Tibial nerve (tissue), 4 donors: ENCODE measurements at places on chromosomes 3 and 15. TPM values are rescaled to one million over a fixed set of nuclear protein-coding genes. Genes with fewer than 3 reads are reported as not detected.
A peak's percentile ranks its signal among the peaks of the same experiment; 100 is the strongest.

The CLDN11 gene
- 32.0 TPM for total RNA-seq

- DNase-seq, result no peak
These were observed 270.6 kb upstream of the MEIS2 start for GRCh38 chr15:37370941-37371340.

The TRPM1 gene
- total RNA-seq, result not detected

GRCh38 chr3:63921741-63922482 lies 9.7 kb upstream of the SCAANT1 start:
- DNase-seq, result no peak

GRCh38 chr3:10140996-10141546 lies 507 bp upstream of the VHL start:
- DNase-seq, result no peak

DNA sequence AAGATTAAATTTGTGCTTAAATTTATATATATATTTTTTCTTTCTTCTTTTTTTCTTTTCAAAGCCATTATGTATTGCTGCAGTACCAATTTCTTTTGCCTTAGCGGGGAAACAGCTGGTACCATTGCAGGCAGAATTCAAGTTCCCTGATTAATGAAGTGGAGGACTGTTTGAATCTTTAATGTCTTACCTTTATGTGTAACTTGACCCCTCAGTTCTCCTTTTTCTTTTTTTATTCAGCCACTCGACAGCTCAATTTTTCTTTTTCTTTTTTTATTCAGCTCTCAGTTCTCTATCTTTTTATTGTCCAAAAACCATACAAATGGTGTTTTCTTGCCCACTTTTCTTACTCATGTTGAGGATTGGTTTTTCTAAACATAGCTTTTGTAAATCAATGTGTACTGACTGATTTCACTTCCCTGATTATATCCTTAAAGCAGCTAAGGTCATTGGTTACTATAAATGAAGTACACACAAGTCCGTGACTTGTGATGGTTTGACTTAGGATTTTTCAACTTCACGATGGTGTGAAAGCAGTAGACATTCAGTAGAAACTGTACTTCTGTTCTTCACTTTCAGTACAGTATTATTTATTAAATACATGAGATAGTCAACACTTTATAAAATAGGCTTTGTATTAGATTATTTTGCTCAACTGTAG lies 22.8 kb downstream of the ATP2C1 start:
- DNase-seq, result no peak

The OSBPL10 gene
- total RNA-seq, result 73.6 TPM

DNA sequence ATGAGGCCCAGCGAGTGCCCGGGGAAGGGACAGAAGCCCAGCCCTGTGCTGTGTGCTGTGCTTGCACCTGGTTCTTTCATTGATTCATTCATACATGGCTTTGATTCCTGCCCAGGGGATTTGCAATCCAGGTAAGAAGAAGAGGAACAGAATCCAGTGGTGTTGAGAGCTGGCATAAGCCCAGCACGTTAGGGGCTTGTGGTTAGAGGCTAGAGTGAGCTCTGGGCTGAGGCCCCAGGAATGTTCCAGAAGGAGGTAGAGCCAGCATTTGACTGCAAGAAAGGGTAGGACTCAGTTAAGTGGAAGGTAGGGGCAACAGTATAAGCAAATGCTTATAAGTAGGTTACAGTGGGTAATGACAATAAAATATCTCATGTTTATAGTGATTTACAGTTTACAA lies 2.3 kb downstream of the VWA5B2 start:
- no peak for DNase-seq

The VGLL3 gene
- 67.1 TPM for total RNA-seq

- DNase-seq, result no peak
These were observed 115.2 kb upstream of the PDZRN3 start for GRCh38 chr3:73739791-73740453.

DNA sequence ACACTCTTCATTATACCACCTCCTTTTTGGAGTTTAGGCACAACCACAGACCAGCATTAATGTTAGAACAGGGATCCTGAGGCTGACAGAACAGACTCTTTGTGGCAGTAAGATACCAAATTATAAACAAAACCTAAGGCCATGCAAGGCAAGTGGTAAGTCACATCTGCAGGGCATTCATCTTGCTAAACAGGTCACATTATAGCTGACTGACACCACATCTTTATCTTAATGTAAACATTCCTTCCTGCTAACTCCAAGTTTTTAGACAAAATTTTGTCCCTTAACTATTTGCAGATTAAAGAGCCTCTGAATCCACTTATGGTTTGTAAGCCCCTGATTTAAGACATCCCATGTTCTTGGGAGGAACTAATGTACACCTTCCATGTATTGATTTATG lies 500.6 kb downstream of the PYDC2 start:
- no peak for DNase-seq

DNA sequence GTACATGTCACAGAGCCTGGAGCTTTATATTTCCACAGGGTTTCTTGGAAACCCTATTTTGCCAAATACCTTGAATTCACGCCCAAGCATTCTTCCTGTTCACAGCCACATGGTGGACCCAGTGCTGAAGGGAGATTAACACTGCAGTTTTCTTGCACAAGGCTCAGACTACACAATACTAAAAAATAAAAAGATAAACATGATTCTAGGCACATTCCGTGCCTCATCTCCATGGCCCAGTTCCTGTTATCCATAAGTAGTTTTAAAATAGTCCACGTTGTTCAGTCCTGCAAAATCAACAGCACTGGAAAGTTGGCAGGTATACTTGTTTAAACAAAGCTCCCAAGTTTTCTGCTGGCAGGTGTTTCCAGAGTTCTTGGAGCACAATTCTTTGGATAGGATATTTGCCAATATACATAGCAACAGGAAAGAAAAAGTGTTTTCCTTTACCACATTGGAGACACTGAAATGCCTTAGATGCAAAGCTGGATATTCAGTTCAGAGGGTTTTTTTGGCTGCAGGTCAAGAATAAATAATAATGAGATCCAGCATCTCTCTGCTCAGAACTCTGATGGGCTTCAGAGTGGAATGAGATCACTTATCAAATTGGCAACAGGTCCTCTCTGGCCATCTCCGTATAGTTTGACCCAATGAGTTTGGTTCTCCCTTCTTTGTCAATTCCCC lies 88.1 kb upstream of the TGFBR2 start:
- DNase-seq, result peak; percentile 70

- no peak for DNase-seq
These were observed 218.6 kb downstream of the TBC1D2B start for GRCh38 chr15:77858792-77859490.

The CORO2B gene
- total RNA-seq, result 12.6 TPM

DNA sequence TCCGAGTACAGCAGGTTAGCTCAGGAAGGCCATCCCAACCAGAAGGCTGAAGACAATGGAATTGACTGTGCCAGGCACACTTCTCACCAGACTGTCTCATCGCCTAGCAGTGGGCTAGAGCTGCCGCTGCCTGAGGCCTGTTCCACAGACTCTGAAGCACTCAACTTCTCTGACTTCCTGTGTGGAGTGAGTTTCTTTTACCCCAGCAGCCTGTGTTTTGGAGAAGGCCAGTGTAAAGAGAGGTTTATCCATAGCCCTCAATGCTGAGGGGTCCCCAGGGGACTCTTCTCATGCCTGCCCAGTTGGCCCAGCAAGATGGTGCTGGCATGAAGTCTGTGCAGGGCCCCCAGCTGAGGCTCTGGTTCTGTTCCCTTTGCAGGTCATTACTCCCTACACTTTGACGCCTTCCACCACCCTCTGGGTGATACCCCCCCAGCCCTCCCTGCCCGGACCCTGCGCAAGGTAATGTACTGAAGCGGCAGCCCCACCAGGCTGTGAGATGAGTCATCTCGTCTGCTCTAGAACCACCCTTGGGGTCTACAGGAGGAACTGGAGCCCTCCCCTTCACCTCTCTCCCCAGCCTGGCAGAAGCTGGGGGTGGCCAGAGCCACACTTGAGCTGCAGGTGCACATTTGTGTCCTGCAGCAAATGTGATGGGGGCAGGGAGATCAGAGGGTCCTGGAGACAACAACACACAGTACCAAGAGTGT lies 5.2 kb upstream of the MANF start:
- DNase-seq, result no peak

The FETUB gene
- total RNA-seq, result not detected

- DNase-seq, result no peak
These were observed 7.6 kb downstream of the SHF start for GRCh38 chr15:45180201-45180600.

The GOLGA6A gene
- not detected for total RNA-seq

DNA sequence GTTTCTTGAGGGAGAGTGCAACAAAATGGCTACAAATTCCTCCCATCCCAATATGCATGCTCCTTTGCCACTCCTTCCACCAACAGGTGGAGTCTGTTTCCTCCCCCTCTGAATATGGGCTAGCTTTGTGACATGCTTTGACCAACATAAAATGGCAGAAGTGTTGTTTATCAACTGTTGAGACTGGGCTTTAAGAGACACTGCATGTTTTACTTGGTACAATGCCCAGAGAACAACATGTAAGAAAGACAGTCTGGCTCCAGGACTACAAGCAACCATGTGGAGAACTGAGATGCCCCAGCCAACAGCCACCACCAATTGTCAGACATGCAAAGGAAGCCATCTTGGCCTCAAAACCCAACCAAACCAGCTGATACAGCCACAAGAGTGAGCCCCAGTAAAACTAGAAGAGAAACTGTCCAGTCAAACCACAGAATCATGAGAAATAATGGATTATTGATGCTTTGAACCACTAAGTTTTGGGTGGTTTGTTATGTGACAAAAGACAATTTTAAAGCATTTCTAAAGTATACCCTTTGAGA lies 40.5 kb downstream of the NUDT16 start:
- no peak for DNase-seq

- DNase-seq, result no peak
These were observed 516.9 kb upstream of the TBL1XR1 start for GRCh38 chr3:177713928-177714900.

- DNase-seq, result no peak
These were observed 96.7 kb upstream of the PTPRG start for GRCh38 chr3:61464518-61465140.

DNA sequence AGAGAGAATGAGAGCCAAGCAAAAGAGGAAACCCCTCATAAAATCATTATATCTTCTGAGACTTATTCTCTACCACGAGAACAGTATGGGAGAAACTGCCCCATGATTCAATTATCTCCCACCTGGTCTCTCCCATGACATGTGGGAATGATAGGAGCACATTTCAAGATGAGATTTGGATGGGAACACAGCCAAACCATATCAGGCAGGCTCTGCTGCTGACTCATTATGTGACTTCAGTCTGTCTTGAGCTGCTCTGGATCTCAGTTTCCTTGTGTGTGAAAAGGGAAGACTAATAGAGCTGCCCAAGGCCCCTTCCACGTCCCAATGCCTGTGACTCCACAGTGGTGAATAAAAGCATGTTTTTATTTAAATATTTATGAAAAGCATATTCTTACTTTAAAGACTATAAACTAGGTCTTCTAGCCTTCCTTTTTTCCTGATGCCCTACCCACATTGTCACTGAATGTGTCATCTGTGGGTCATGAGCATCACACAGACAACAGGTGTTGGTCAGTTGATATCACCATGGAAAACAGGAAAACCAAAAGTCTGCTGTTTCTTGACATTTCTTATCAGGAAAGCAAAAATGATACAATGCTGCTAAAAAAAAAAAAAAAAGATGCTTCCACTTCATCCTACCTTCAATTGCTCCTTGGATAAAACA lies 96.0 kb upstream of the PPP2R3A start:
- no peak for DNase-seq
